Stimulated activated CD8-positive, alpha-beta memory T cell treated with anti-CD3 and anti-CD28 coated beads, Interleukin-4, amount 100 ng/mL, for 24 hours (primary cell): ENCODE measurements at places on chromosomes 4 and X.

DNA sequence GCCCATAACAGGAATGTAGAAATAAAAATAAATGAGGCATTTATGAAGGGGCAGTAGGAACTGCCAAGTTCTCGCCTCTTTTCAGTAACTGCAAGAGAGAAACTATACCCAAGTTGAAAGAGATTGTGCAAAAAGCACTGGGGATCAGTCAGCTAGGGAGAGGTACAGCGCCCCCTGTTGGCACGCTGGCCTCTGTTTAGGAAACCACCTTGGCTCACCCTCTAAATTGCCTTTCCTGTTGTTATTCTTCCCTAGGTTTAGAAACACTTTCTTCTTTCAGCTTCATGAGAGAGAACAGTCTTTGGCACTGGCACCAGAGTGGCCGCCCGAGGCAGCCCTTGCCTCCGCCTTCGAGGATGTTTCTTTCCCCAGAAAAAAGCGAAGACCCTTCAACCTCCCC lies 348.5 kb downstream of the MID1IP1 start:
- DNase-seq, result peak; percentile 44

DNA sequence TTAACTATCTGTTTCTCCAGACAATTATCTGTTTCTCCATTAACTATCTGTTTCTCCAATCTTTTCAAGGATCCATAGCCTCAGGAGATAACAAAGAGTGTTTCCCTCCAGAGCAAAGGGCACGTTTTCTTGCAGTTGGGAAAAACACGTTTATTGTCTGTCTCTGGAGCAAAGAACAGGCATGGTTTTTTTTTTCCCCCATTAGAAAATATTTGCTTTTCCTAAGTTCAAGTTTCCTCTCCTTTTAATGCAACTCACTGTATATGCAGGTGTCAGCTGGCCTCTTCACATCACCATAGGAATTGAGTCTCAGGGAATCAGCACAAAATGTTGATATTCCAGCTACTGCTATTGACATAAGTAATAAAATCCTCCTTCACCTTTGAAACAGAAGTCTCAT lies 984.4 kb downstream of the RAB28 start:
- DNase-seq, result no peak

DNA sequence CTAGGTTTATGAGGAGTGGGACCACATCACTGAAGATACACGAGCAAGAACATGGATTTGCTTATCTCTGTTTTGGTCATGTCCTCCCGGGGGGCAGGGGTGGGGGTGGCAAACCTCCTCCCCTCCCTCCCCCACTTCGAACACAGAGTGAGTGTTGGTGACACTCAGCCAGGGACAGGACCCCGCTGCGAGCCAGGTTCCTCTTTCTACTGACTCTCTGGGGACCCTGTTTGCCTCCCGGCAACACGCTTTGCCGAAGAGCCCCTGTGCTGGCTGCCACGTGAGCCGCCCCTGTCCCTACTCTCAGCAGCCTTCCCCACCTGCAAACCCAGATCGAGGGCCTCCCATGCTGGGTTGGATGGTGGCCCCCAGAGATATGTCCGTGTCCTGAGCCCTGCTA lies 34.7 kb downstream of the P2RY8 start:
- DNase-seq, result no peak

DNA sequence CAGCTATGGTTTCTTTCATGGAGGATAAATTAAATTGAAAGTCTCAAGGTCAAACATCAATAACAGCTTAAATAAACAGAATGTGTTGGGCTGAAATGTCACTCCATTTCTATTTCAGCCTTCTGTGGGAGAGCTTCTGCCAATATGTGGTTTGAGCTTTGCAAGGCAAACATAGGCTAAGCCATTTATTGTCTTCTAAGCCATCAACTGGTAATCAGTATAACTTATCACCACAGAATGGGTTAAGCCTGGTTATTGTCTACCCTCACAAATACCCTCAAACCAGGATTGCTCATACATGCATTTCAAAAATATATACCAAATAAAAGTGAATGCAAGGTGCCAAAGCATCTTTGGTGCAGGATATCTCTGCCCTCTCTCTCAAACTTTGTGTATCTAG lies 52.7 kb downstream of the GABRB1 start:
- no peak for DNase-seq

GRCh38 chr4:165326831-165327210 lies 648 bp upstream of the MSMO1 start:
- DNase-seq, result no peak

- DNase-seq, result no peak
Observed at GRCh38 chr4:15262396-15262795, 165.4 kb upstream of the C1QTNF7 start.

DNA sequence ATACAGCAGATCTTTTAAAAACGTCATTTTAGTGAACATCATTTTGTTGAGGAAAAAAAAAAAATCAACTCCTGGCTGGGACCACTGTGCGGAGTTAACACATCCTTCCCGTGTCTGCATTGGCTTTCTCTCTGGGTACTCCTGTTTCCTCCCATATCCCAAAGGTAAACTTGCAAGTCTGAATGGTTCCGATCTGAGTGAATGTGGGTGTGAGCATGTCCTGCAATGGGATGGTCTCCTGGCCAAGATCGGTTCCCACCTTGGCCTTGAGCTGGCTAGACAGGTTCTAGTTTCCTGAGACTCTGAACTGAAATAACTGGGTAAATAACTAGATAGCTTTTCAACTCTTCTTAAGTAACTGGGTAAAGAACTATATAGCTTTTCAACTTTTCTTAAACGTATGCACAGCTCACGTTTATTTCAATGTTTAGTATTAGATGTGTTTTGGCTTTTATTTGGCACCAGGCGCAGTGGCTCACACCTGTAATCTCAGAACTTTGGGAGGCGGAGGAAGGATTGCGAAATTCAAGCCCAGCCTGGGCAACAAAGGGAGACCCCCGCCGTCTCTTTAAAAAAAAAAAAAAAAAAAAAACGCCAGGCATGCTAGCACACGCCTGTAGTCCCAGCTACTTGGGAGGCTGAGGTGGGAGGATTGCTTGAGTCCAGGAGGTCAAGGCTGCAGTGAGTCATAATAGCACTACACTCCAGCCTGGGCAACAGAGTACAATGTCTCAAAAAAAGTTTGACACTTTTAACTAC lies 14.0 kb downstream of the RBMX start:
- no peak for DNase-seq

DNA sequence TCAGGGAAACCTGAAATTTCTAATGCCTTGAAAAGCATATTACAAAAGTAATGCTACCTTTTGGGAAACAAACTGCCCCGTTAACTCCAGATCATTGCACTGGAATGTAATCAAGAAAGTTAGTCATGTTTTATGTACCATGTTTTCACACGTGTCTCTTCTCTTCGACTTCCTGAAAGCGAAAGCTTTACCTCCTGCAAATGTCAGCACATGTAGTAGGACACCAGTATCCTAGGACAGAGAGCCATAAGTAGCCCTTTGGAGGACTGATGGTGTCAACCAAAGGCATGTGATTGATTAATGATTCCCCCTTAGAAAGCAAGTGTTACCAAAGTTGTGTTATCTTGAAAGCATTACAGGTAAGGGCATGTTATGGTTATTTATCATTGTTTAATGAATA lies 8.8 kb upstream of the MND1 start:
- no peak for DNase-seq

DNA sequence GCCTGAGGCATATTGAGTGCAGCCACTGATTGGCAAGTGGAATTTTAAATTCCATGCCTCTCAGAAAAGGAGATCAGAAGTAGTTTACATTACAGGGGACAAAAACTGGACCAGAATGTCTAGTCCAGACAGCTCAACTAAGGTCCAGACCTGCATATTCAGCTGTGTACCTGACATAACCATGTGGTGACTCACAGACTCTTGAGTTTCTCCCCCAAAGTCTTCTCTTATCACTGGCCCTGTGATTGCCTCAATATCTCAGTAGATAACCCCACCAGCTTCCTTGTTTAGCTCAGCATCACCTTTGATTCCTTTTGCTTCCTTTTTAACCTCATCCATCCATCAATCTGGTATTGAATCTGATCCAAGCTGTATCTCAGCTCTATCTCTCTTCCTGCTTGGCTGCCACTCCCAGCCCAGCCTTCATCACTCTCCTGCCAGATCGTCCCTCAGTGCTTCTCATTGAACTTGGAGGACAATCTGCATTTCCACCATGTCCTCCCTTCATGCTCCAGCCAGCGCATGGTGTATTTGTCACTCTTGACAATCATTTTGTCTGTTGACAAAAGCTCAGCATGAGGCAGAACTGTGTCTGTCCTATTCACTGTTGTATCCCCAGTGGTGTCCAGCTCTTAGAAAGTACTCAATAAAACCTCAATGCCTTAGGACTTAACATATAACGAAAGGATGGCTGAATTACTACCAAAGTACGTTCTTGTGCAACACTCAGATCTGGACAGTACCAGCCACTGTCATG lies 27.8 kb upstream of the SLC2A9 start:
- DNase-seq, result no peak

DNA sequence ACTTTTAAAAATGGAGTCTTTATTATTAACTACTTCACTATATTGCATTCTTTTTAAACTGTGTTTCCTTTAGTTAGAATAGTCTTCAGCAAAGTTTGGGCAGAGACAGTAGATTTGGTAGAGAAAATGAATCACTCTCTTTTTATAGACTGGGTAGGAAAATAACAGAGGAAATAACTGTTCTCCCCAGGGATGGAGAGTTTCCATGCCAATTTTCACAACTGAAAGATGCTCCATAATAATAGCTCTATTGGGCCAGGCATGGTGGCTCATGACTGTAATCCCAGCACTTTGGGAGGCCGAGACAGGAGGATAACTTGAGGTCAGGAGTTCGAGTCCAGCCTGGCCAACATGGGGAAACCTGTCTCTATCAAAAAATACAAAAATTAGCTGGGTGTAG lies 13.1 kb downstream of the HSD17B13 start:
- no peak for DNase-seq

GRCh38 chrX:38879631-38880220 lies 78.5 kb downstream of the MID1IP1 start:
- DNase-seq, result no peak

DNA sequence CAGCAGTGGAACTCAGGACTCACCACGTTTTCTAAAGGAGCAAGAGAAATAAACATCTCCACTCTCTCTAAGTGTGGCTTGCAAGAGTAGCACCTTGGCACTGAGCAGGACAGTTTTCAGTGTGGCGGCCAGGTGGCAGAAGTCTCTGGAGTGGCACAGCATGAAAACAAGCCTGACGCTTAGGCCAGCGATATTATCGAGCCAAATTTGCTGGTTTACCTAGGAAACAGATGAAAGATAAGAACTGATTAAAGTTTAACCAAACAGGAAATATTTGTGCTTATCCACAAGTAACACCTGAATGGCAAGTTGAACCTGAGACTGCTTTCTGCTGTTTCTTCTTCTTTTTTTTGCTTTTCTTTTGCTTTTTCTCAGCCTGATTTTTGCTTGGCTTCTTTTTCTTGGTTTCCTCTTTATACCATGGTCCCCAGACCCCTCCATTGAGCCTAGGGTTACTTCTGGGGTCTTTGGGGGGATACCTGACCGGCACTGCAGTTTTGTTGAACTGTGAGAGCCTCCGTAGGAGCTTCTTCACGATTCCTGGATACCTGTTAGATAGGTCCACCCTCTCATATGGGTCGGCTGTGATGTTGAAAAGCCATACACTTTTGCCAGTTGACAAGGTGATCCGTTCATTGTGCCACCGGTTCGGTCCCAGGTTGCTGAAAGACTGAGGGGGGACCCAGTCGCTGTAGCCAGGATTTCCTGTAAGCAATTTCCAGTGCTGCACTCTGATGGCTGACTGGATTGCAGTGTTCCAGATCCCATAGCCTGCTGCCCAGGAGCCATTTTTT lies 77.3 kb downstream of the ARSJ start:
- no peak for DNase-seq

DNA sequence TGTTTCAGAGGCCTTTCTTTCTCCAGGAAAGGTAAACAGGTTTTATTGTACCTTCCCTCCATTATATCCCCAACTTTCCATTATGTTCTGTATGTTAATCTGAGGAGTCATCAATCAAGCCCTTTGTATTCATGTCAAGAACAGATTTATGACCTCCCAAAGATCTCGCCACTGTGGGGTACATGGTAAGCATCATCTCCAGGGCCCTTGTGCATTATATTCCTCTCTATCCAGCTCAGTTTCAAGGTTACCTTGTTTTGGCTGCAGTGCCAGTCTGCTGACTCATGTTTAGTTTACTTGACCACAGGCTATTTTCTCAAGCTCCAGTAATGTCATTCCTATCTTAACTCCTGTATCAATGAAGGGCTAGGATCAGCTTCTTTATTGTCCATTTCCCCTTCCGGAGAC lies 125.1 kb upstream of the FRMPD4 start:
- DNase-seq, result no peak

- DNase-seq, result no peak
Observed at GRCh38 chr4:93431371-93431770, 397.2 kb upstream of the ATOH1 start.

DNA sequence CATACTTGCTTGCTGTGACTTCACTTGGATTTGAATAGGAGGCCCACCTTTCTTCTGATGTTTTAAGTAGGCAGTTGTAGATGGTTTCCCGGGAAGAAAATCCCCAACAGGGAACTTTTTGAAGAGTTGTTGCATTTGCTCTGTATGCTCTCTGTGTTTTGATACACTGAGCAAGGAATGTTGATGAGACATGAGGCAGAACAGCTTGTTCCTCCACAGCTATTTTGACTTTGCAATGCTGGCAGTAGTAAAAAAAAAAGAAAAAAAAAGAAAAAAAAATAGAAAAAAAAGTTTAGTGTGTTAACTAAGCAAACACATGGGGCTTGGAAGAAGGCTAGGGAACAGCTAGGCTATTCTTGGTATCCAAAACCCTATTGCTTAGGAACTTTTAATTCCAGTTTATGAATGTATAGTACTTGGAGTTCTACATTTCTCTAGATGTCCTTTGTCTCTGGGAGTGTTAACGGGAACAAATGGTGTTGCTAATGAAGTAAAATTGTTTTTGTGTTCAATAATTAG lies 23.4 kb upstream of the PAQR3 start:
- no peak for DNase-seq

DNA sequence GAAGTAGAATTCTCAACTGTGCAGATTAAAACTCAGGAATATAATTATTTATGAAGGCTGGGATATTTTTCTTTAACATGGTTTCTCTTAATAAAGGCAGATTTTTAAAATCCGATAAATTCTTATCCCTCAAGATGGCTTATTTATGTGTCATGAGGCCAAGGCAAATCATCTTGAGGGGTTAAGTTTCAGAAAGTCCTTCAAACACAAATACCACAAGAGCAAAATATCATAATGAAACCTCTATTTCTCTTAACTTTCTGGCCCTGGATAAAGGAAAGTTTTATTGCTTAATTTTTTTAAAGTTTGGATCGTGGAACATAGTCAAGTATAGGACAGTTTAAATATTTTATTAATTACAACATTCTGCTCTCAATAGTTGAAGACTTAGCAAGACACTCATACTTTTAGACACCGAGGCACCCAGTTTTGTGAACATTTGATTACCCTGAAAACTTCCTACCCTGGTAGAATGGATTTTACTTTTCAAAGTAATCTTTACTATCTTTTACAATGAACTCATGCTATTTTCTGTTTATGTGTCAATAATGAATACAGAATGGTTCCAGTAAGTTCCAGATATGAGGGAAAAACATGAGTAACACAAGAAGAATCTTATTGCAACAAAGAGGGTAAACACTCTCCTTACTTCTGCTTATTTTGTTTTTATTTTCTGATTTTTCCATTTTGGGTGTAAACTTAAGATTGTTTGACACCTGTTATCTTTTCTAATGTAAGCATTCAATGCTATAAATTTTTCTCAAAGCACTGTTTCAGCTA lies 200.7 kb upstream of the IL15 start:
- DNase-seq, result no peak
